ENCODE measurements at places on chromosomes 13 and 19.

GRCh38 chr13:110705356-110705825 lies 525 bp downstream of the CARS2 start:
- no peak for DNase-seq

DNA sequence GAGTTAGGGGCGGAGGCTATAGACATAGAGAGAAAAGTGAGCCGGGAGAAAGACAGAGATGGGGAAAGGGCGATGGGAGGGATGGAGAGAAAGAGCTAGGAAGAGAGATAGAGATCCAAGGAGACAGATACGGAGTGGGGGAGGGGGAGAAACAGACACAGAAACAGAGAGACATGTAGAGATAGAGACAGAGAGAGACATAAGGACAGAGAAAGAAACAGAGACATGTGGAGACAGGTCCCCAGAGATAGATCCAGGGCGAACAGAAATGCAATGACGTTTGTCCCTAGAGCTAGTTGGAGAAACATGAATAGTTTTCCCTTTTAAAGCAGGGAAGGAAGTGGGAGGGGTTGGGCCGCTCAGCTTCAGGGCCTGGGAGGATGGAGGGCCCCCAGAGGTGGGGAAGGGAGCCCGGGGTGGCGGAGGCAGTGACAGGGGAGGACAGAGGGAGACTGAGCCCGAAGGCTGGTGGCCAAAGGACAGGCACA lies 4.6 kb downstream of the PPP1R14A start:
- no peak for DNase-seq

DNA sequence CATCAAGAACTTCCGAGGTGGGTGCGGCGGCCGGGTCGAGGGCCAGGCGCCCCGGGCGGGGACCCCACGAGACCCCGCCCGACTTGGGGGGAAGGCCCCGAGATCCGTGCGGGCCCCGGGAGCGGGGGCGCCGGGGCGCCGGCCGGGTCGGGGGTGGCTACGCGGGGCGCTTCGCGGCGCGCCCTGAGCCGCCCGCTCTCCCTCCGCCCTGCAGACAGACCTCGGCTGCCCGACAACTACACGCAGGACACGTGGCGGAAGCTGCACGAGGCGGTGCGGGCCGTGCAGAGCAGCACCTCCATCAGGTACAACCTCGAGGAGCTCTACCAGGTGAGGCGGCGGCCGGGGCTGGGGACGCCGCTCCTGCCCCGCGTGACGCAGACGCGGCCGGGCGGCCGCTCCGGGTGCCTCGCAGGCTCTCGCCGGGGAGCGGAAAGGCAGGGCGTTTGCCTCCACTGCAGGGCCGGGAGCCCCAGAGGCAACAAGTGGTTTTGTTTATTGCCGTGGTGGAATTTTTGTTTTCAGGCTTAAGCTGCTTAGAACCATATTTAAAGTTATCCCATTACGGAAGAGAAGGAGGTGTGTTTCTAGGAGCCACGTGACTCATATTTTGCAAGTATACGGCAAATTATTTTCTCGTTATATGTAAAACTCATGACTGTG lies 477 bp downstream of the CUL4A start:
- DNase-seq: no peak

DNA sequence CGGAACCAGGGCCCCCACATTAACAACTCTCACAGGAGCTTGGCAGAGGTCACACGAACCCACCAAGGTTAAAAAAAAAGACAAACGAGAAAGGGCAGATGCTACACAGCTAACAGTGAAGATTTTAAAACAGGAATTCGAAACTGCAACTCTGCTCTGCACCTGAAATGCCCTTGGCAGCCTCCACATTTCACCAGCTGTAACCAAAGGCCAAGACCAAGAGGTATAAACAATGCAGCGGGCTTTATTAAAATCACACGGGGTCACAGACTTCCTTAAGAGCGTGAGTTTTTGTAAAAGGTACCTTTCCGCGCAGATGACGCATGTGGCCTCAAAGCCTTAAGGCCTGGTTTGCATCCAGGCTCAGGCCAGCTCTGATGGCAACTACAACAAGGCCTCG lies 88.2 kb downstream of the STK24 start:
- DNase-seq: no peak

GRCh38 chr13:99988529-99989275 lies 7.1 kb downstream of the ZIC2 start:
- DNase-seq: no peak

GRCh38 chr13:31175847-31176532 lies 14.3 kb upstream of the HSPH1 start:
- DNase-seq: no peak

- peak; percentile 60 for DNase-seq
Observed at GRCh38 chr19:53432088-53432661, 391 bp downstream of the ZNF761 start.

- no peak for DNase-seq
Observed at GRCh38 chr13:110653271-110653670, 37.9 kb downstream of the NAXD start.

DNA sequence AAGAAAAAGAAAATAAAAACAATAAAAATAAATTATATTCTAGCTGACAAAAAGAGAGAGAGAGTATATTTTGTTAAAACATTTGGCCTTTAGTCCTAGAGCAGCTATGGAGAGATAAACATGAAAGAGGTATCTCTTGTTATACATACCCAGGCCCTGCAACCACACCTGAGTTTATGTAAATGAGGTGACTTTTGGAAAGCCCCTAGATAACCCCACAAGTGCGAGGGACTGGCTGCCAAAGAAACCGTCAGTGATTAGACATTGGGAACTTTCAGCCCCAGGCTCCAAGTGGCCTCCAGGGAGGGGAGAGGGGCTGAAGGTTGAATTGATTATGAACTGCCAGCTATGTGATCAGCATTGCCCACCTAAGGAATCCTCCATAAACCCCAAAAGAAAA lies 2.1 kb upstream of the NLRP7 start:
- no peak for DNase-seq

GRCh38 chr19:6521718-6522646 lies 8.8 kb upstream of the TNFSF9 start:
- no peak for DNase-seq

DNA sequence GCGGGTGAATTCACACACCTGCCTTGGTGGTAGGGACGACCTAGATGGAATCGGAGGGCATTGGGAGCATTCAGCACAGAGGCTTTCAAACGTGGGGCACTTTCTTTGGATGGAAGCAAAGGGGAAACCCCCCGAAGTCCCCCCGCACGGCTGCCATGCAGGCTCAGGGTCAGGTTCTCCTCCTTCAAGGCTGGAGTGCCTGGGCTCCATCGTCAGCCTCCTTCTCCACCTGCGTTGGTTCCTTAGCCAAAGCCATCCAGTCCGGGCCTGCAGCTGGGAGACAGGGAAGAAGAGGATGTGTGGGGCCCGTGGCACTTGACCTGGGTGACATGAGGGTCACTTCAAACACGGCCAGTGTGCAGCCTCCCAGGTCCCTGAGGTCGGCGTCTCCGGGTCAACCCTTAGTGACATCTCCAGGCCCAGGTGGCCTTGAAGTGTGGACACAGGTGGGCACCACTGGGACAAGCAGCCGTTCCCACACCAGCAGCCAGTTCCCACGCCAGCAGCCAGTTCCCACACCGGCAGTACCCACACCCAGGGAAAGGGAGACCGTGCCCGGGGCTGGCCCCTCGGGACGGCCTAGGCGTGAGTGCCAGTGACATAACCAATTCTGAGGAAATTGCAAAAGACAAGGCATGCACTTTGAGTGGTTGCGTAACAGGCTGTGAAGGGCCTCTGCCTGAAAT lies 116.0 kb downstream of the SOX1 start:
- DNase-seq: no peak

DNA sequence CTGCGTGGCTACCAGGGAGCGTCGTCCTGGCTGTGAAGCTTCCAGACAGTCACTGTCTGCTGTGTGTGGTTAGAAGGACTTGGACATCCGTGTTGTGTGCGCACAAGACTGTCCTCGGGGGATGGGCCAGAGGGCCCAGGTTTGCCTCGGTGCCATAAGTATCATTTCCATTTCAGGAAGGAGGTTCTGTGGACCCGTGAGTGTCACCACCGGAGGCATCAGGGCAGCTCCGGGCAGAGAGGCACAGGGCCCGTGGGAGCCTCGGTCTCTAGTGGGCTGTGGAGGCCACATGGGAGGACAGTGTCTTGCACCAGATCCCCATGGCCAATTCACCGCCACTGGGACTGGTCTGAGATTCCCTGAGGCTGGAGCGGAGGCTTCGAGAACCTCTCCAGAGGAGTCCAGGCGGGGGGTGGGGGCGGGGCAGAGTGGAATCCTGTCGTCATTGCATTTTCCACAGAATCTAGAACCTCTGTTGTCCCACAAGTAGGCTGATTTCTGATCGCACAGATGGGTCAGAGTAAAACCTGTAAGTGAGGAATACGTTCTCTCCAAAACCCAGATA lies 6.0 kb downstream of the ZNF57 start:
- no peak for DNase-seq
